ENCODE measurements at places on chromosomes 12 and 14.

- no peak for DNase-seq
Observed at GRCh38 chr12:89195470-89195869, 156.8 kb downstream of the DUSP6 start.

DNA sequence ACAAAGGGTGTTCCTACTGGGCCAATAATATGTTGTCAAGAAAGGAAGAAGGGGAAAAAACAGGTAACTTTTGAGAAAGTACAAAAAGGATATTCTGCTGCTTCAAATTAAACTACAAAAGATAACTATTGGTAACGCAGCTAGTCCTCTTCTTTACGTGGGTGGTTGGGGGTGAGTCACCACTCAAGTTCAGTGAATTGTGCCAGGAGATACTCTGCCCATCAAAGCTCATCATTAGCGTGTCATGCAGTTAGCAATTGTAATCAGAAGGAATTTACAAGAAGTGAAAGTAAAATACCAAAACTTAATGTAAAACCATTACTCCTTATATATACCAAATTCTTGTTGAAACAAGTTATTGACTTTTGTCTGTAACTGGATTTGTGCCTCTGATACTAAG, 342.0 kb downstream of the NPAS3 start:
- no peak for DNase-seq

DNA sequence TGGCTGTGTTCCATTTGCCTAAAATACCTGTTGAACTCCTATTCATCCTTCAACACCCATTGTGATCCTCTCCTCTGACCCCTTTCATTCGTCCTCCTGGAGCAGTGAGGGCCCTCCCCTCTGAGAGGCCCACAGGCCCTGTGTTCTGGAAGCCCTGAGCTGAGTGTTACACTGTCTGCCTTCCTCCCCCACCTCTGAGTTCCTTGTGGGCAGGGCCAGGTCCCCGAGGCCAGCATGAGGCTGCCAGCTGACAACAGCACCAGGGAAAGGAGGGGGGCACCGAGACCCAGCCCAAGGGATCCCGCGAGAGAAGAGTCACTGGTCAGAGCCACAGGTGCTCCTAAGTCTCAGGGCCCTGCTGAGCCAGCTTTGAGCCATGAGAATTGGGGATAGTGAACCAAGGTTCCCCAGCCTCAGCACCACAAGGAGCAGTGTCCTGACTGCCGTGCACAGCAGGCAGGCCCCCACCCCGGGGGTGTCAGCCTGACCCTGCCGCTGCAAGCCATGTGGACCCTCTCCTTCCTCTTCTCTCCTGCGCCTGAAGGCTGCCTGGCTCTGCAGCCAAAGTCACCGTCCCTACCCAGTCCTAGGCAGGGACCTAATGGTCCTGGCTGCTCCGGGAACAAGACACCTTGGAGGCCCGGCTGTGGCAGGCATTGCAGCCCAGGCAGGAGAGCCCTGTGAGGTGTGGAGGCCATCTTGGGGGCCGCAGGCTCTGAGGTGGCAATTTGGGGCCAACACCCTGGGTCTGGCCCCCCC, 52.5 kb downstream of the BEGAIN start:
- no peak for DNase-seq

DNA sequence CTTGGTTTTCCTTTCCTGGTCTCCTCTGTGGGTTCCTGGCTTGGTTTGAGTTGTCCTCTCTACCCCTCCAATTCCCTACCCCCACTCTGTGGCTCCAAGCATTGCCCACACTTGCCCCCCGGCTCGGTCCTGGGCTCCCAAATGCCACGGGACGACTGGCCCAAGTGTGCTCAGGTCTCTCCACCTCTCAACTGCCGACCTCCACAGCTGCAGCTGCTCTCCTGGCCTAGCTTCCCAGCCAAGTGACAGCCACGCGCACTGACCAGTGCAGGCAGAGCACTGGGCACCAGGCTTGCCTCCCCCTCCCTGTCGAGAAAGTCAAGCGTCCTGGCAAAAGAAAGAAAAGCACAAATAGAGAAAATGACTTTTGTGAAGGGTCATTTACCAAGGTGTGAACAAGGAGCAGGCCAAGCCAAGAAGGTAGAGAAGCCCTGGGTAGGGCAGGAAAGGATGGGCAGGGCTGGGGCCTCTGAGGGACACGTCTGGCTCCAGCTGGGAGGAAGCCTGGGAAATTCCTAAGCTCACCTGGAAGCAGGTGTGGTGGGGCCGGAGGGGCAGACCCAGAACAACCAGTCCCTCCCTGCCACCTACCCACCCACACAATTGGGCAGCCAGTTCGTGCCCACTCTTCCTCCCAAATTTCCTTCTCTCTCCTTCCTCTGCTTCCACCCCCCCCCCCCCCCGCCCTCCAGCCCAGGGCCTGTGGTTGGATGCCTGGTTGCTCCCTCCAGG, 1.8 kb upstream of the CEP170B start:
- no peak for DNase-seq

- DNase-seq: no peak
Observed at GRCh38 chr12:6157482-6157881, 33.0 kb upstream of the VWF start.

- DNase-seq: no peak
Observed at GRCh38 chr12:120592121-120593049, 11.2 kb upstream of the POP5 start.

DNA sequence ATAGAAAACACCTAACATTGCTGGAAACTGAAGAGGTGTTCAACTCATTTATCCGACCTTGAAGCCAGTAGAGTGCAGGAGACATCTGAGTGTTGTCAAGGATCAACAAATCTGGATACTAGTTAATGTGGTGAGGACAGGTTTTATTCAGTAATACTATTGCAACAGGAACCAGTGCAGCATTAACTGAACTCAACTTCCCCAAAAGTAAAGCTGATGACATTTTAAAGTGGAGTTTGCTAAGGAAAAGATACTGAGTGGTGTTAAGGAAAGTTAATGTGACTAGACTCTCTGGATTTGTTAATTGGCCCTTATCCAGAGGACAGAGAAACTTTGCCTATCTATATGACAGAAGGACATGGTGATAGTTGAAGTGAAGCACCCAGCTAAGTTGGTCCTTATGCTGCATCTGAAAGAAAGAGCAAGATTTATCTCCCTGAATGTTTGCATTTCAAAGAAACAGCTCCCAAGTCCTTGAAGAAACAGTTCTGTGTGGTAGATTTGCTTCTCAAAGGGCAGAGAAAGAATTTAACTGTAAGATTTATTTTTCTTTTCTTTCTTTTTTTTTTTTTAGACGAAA, 1.2 kb upstream of the CLEC7A start:
- no peak for DNase-seq

DNA sequence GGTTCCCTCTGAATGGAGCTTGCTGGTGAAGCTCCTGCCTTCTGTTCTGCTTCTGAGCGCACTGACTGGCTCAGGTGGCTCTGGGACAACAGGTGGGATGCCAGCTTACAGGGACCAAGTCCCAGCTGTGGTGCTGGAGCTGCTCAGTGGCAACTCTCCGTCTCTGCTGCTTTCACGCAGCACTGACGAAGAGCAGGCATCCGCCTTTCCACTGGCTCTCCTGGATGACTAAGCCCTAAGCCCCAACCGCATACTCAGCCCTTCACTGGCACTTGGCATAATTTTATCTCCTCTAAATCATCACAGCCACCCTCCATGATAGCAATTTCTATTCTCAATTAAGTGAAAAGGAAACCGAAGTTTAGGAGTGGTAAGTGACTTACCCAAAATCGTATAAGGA, 3.7 kb upstream of the RTL1 start:
- no peak for DNase-seq

- no peak for DNase-seq
Observed at GRCh38 chr12:85803231-85803630, 33.0 kb downstream of the RASSF9 start.

DNA sequence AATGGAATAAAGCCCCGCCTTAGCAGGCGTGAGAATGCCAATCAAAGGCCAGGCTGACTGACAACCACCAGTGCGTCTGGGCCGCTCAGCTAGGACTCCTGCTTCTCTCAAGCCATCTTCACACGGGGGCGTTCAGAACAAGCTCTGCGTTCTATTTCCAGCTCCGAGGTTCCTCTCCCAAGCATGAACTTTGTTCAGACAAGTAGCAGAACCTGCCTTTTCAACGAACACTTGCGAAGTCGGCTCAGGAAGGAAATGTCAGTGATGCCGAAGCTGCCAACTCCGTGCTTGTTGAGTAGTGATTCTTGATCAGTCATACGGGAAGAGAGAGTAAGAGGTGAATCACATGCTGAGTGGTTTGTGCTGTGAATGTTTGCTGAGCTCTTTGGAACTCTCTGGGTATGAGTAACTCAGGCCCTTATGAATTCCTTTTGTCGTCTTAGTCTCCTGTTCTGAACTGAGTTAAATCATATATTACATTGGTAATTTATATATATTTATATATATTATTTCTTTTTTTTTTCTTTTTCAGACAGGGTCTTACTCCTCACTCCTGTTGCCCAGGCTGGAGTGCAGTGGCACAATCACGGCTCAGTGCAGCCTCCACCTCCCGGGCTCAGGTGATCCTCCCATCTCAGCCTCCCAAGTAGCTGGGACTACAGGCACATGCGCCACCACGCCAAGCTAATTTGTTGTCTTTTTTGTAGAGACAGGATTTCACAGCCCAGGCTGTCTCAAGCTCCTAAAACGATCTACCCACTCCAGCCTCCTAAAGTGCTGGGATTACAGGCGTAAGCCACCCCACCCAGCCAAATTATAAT, 29.4 kb upstream of the BCL7A start:
- no peak for DNase-seq

DNA sequence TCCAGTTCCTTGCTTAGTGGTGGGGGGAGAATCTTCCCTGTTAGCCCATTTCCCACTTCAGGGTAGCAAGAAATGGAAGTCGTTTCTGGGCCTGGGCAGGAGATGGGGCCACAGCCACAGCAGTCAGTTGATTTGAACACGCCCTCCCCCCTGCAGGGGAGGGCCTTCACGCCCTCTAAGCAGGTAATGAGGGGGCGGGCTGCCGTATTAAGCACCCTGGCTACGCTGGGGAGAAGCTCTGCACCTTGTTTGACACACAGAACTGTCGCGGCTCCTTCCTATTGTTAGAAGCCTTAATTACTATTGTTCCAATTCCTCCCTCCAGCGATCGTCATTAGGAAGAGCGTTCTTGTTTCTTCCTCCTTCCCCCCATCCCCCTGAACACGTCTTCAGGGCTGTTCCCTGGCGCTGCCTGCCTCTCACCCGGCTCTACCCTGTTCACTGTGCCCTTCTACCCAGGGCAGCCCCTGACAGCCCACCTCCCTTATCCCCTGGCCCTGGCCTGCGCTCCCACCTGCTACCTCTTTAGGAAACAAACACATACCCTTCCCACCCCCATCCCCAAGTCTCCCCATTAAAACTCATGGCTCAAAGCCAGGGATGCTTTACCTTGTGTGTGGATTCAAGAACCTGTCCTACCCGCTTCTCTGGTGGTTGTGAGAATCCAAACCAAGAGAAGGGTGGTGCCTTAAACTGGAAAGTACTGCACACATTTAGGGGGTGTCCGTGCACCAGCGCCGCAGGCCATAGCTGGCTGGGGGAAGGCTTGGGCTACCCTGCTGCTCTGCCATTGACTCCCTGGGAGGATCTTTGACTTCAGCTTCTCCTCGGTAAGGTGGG, 137.6 kb downstream of the TSPAN9 start:
- DNase-seq: no peak

- DNase-seq: no peak
Observed at GRCh38 chr14:29630566-29631160, 297.0 kb downstream of the PRKD1 start.

GRCh38 chr12:62705846-62706245, 229.1 kb downstream of the PPM1H start:
- DNase-seq: no peak
